ENCODE measurements at places on chromosomes 7 and 10. TPM values are rescaled to one million over a fixed set of nuclear protein-coding genes. Genes with fewer than 3 reads are reported as not detected.

DNA sequence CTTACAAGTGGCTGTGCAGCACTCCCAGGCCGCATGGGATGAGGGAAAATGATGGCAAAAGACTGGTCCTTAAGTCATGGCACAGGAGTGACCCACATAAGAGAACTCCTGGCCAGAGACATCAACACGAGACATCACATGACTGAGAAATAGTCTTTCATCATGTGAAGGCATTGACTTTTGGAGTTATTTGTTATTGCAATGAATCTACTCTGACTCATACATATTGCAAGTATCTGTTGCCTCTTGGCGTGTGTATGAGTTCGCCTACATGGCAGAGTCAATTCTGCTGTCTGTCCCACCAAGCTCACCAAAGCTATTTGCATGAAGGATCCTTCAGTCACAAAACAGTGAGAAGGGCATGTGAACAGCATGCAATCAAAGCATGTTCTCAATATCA lies 59.7 kb upstream of the HABP2 start:
- no peak for DNase-seq

TSPAN15 gene
- total RNA-seq, result not detected

DNA sequence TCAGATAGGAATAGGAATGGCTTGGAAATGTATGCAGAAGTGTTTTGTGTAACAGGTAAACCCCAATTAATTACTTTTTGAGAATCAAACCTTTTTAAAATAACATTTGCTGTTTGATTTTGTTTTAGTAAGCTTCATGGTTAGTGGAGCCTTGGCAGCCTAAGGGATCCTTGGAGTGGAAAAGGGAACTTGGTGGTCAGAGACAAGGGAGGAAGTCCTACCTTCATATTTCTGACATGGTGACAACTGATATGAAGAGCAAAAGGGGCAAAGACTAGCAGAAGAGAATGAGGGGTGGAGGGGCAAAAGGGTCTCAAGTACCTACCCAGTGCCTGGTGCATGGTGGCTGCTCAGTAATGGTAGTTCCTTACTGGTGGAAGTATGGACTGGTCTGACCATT lies 32.3 kb downstream of the AHCYL2 start:
- DNase-seq, result no peak

- no peak for DNase-seq
Observed at GRCh38 chr7:19489162-19489820, 219.5 kb downstream of the POLR1F start.

BUB3 gene
- 141 TPM for total RNA-seq

GRCh38 chr10:109126016-109126415 lies 797.3 kb downstream of the XPNPEP1 start:
- DNase-seq, result no peak

DNA sequence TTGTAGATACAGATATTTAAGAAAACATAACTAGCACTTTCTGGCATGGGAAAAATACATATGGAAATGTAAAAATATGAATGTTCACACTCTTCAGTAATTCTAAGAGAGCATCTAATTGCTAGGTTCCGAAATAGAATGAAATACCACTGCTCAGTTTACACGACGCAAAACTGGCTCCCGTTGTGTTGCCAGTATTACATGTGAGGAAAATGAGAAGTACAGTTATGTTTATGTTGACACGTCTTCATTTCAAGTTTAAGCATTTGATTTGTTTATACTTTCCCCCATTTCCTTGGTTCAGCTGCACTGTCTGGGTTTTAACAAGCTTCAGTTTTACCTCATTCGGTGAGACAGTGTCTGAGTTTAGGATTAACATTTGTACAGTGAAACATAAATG lies 275.8 kb upstream of the SEMA3D start:
- DNase-seq, result no peak

CPN1 gene
- total RNA-seq, result not detected

DNA sequence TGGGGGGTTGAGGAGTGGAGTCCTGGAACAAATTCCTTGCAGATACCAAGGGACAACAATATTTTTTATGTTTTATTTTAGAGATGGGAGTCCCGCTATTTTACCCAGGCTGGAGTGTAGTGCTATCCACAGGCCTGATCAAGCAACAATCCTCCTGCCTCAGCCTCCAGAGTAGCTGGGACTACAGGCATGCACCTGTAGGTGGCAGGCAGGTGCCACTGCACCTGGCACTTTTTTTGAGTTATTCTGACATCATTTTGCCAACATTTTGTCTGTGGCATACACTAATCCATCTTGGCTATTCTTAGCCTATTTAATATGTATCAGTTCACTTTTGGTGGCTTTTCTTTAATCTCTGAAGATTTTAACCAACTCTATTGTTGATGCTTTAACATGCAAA lies 317.8 kb upstream of the MTPN start:
- no peak for DNase-seq

CALU gene
- 14.7 TPM for total RNA-seq

PKD2L1 gene
- total RNA-seq, result not detected

- DNase-seq, result no peak
Observed at GRCh38 chr7:920351-921070, 34.0 kb downstream of the ADAP1 start.

WDR86 gene
- 0.33 TPM for total RNA-seq

SKAP2 gene
- 75.6 TPM for total RNA-seq

DNA sequence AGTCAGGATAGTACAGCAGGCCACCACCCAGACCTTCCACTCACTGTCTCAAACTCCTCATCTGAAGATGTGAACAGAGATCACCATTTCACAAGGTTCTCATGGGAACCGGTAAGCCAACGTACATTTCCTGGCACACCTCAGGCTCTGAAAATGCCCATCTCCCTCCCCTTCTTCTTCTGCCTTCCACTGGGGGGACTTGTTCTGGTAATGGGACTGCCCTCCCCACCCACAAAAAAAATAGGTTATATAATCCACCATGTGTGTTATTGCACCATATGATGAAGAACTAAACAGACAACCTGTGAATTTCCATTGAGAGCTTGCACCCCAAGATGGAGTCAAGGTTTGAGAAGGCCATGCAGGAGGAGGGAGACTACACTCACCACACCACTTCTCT lies 42.1 kb upstream of the IKZF1 start:
- no peak for DNase-seq

DNA sequence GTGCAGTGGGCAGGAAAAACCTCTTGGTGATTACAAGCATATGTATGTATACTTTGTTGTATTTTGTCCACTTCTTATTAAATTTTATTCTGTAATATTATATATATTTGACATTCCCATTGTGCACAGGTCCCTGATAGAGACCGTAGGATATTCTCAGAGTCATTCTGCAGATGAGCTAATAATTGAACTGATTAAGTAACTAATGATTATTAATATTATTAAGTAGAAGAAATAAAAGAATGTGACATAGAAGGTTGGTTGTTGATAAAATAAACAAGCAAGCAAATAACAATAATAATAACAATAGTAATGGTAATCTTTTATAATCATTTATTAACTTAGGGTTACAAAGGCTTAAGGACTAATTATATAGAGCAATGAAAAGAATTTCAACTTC lies 780.6 kb upstream of the ZWINT start:
- no peak for DNase-seq

DNA sequence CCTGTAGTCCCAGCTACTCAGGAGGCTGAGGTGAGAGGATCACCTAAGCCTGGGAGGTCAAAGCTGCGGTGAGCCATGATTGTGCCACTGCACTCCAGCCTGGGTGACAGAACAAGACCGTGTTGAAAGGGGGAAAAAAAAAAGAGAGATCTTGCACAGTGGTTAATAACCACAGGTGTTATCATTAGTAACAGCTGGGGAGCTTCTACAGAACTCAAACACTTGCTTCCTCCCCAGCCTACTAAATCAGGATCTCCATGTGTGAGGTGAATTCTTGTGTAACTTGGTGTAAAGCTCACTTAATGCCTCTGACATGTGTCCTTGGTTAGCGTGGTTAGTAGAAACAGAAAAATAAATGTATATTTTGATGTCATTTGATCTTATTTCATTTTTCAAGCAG lies 43.9 kb upstream of the BMS1 start:
- DNase-seq, result no peak

FEZF1 gene
- not detected for total RNA-seq

- DNase-seq, result peak; percentile 22
Observed at GRCh38 chr7:65307651-65308299, 65.9 kb upstream of the ZNF92 start.

- DNase-seq, result no peak
Observed at GRCh38 chr7:54544527-54545240, 2.5 kb downstream of the VSTM2A start.

GRCh38 chr10:80619036-80619435 lies 81.3 kb downstream of the SH2D4B start:
- DNase-seq, result no peak

NPY gene
- total RNA-seq, result not detected

DNA sequence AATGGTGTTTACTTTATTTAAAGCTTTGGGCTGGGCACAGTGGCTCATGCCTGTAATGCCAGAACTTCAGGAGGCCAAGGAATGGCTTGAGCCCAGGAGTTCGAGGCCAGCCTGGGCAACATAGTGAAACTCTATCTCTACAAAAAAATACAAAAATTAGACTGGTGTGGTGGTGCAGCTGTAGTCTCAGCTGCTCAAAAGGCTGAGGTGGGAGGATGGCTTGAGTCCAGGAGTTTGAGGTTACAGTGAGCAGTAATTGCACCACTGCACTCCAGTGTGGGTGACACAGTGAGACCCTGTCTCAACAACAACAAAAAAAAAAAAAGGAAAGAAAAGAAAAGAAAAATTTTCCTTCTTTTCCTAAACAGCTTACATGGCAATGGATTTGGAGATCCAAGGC lies 22.0 kb downstream of the SLC16A9 start:
- no peak for DNase-seq

DNA sequence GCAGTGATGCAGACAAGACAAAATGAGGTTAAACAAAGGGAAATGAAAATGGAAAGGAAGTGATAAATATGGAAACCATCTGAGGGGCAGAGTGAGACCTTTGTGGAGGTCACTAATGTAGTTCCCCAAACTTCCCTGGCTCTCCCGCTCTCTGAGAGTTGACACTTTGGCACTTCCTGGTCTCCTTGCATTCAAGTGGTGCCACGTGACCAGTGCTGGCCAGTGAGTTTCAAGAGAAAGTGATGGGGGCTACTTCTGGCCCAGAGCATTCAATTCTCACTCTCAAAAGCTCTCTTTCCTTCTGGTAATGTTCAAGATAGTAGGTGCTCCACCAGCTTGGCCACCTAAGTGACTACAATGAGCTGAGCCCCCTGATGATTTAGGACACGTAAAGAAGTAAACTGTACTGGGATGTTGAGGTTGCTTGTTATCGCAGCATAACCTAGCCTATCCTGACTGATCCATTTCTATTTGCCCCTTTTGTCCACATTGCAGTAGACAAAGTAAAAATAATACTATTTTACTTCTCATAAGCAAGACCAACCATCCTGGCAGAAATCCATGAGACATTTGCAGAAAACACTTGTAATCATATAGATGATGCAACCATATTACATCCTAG lies 242.0 kb upstream of the YAE1 start:
- no peak for DNase-seq

- no peak for DNase-seq
Observed at GRCh38 chr10:88598055-88598454, 11.5 kb downstream of the LIPJ start.

DNA sequence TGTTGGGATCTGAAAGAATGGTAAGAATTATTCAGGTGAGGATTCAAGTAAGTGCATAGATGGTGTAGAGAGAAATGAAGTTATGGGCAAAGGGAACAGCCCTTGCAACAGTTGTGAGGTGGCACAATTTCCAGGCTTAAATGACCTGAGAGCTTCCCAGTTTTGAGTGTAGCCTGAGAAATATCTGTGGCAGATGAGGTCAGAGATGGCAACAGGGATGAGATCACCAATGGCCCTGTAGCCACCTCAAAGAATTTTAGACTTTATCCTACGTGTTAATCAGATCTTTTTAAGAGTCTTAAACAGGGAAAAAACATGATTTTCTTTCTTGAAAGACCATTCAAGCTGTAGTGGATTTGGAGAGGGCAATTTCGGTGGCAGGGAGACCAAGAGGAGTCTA lies 1.9 kb upstream of the NRF1 start:
- no peak for DNase-seq

DNA sequence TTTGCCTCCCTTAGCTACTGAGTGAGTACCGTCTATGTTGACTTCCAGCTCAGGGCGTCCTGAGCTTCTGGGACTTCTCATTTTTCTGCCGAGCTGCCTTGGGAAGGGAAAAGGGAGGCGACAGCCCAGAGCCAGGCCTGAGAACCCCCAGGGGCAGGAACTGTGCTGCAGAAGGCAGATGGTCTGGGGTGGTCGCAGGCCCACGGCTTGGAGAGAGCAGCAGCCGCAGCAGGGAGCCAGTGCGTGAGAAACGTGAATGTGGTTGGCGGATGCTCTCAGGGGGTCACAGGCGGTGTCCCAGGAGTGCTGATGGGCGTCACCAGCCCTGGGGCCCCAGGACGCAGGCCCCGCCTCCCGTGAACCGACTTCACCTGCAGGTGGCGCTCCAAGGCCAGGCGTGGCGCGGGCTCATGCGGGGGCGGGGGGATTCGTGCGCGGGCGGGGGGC lies 9.2 kb upstream of the PWWP2B start:
- DNase-seq, result peak; percentile 83

- no peak for DNase-seq
Observed at GRCh38 chr7:117011419-117012260, 58.3 kb downstream of the ST7 start.

DNA sequence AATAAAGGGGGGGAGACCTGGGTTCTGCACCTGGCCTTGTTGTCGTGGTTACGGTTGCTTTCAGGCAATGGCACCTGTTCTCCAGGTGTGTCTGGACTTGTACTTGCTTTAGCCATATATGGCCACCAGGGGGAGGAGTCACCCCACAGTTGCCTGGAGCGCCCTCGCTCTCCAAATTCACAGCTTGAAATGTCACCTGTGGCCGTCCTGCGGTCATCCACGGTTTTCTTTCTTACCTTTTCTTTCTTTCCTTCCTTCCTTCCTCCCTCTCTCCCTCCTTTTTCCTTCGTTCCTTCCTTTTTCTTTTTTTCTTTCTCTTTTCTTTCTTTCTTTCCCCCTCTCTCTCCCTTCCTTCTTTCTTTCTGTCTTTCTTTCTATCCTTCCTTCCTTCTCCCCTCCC lies 157.2 kb upstream of the ZNF92 start:
- no peak for DNase-seq

PRSS37 gene
- not detected for total RNA-seq

GRCh38 chr10:61781969-61782403 lies 119.3 kb downstream of the CABCOCO1 start:
- DNase-seq, result no peak

HTR5A gene
- total RNA-seq, result not detected

TMEM176A gene
- not detected for total RNA-seq

SPDYE8 gene
- total RNA-seq, result not detected

- DNase-seq, result no peak
Observed at GRCh38 chr10:119940487-119940886, 48.0 kb downstream of the SEC23IP start.

GRCh38 chr7:114843102-114843501 lies 78.8 kb upstream of the MDFIC start:
- DNase-seq, result no peak

GRCh38 chr10:80468806-80469421 lies 14.8 kb downstream of the TSPAN14 start:
- DNase-seq, result no peak

GRCh38 chr7:37033141-37033540 lies 308.8 kb upstream of the AOAH start:
- no peak for DNase-seq

- DNase-seq, result no peak
Observed at GRCh38 chr7:6655636-6656385, 18.7 kb downstream of the ZNF316 start.

- DNase-seq, result no peak
Observed at GRCh38 chr10:123997486-123998196, 95.8 kb downstream of the CHST15 start.

GRCh38 chr10:1597370-1598146 lies 139.8 kb downstream of the ADARB2 start:
- no peak for DNase-seq

FANK1 gene
- 0.42 TPM for total RNA-seq

GRCh38 chr7:46580766-46581165 lies 659.7 kb upstream of the IGFBP3 start:
- no peak for DNase-seq

ABHD11 gene
- 15.9 TPM for total RNA-seq
